ENCODE measurements at places on chromosomes 7 and 10.

DNA sequence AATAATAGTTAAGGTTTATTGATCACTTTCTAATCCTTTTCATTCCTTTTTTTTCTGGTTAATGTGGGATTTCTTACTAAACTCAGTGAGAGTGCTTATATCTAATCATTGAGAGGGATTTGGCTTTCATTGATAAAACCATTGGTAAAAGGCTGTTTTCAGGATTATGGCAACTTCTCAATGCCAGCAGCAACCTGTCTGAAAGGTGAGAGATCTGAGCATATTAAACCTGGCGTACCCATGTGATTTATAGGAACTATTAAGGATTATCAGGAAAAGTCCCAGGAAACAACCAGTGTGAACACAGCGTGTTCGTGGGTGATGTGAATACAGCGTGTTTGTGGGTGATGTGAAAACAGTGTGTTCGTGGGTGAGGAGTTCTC, 65.9 kb downstream of the PDIA4 start:
- no peak for DNase-seq

- DNase-seq: no peak
These were observed 148.2 kb upstream of the LRRTM3 start for GRCh38 chr10:66777665-66778064.

GRCh38 chr7:47601881-47602249, 20.0 kb upstream of the TNS3 start:
- DNase-seq: no peak

DNA sequence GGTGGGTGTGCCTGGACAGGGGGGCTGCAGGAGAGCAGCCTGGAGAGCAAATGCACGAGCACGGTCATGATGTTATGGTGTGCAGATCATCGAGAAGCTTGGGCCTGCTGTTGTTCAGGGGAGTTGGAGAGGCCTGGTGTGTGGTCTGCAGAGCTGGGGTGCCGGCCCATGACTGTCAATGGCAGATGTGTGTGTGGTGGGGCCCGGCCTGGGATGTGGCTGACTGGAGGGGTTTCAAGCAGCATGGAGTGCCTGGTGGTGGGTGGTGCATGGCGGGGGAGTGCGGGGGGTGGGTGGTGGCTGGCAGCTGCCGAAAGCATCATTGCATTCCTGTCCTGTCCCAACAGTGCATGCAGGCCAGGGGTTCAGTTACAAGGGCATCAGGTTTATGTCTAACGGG, 122.6 kb downstream of the DOCK1 start:
- no peak for DNase-seq

- no peak for DNase-seq
These were observed 171.8 kb upstream of the AHR start for GRCh38 chr7:17126413-17127268.

- no peak for DNase-seq
These were observed 10.1 kb upstream of the SLC18A3 start for GRCh38 chr10:49600046-49600445.

- no peak for DNase-seq
These were observed 194.3 kb downstream of the PTEN start for GRCh38 chr10:88057720-88058119.

- no peak for DNase-seq
These were observed 187.9 kb upstream of the IMMP2L start for GRCh38 chr7:111750228-111750627.

DNA sequence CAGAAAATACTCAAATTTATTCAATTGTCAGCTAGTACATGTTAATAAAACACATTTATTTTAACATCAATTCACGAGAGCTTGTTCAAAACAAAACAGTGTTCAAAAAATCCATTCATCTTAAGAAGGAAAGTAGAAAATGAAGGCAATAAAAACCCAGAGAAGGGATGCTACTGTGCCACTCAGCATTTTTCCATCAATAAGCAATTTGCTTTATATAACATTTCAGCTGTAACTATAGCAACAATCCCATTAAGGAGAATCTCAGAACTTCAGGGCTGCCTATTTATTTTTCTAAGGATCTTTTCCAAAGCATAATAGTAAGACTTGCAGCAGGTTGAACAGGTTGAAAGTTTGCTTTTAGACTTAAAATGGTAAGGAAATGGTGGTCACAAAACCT, 190.5 kb downstream of the PCLO start:
- DNase-seq: no peak

DNA sequence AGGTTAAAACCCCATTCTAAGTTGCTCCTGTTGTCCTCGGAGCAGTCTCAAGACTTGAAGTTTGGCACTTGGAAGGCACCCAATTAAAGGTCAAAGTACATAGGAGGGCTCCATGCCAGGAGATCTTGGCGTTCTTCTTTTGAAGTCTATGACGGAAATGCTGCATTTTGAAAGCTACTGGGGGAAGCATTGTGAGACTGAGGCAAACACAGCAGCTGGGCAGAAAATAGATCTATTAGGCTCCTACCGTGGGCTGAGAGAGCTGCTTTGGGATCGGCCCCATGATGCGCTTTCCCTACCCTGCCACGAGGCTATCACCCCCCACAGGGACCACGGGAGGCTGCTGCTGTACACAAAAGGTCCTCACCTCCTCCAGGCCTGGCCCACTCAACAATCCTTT, 20.0 kb downstream of the KIAA1549 start:
- DNase-seq: no peak

DNA sequence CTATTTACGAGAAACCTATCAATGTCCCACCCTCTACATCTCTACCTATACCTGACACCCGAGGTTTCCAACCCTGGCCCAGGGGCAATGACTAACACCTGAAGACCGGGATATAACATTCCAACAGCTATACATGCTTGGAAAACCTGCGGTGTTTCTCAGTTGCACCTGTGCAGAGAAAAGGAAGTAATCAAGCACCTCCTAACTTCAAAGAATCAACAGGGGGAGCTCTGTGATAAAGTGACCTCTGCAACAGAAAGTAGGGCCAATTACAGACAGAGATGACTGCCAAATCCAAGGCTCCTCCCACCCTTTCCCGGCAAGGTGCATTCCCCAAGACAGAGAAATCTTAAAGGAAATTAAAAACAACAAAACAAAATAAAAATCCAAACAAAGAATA, 41.3 kb downstream of the CCDC6 start:
- no peak for DNase-seq

GRCh38 chr7:128729494-128729893, 9.7 kb upstream of the CALU start:
- DNase-seq: no peak

DNA sequence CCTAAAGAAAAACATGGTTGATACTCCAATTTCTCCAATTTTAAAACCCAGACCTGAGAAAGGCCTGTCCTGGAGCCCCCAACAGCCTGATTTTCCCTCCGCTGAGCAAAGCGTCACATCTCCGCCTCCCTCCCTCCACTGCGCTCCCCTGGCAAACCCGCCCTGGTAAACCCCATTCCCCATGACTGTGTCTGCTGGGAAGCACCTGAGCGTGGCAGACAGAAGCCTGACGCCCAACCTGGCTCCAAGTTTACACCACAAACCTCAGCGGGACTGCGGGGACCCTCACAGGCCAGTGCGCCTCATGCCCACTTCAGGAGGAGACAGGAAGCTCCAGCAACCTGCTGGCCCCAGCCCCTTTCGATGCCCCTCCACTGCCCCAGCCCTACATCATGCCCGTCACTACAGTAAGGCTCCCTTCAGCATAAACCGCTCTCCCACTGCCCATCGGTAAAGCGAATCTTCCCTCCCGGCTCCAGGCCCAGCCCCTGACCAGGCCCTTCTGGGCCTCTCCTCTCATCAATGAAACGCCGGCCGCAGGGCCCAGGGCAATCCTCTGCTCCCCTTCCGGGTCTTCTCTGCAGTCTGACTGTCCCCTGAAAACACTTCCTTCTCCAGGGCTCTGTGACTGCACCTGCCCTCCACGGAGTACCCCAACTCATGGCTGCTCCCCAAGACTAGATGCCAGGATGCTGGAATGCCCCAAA, 233.3 kb downstream of the MAD1L1 start:
- DNase-seq: no peak

DNA sequence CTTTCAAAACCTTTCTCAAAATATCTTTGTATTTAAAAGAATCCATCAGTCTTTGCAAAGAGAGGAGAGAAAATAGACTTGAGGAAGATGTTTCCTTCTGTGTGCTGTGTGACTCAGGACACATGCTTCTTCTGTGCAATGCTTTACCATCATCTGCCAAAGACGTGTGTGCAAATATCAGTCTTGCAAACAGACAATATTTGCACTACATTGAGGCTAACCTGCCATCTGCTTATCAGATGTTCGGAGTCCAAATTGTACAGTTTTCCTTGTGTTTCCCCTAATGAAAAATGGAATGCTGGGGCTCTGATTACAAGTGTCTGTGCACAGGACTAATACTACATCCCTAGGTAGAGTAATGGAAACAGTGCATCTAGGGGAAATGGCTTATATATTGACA, 353.1 kb upstream of the LRRTM3 start:
- DNase-seq: no peak
